ENCODE measurements at places on chromosomes 5 and 9. TPM values are rescaled to one million over a fixed set of nuclear protein-coding genes. Genes with fewer than 3 reads are reported as not detected.
A peak's percentile ranks its signal among the peaks of the same experiment; 100 is the strongest.

DNA sequence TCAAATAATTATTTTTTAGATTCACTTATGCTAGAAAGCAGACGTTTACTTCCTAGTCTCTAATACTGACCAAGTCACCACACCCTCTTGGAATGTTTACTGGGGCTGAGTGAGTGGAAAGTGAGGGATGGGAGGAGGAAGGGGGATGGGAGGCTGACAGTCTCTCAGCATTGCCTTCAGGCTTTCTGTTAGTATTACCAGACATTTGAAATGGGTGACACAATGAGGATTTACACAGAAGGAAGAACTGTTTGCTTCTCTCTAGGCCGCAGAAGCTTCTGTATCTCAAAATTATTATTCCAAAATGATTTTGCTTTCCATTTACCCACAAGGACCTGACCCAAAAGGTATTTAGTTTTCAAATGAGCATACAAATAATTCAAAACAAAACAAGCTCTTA lies 232.8 kb upstream of the ZNF608 start:
- DNase-seq: no peak

GABRA1 gene
- not detected for total RNA-seq

- DNase-seq: peak; percentile 19
Observed at GRCh38 chr5:119470851-119471451, 18.7 kb downstream of the HSD17B4 start.

GRCh38 chr9:104138243-104138868 lies 44.2 kb downstream of the SMC2 start:
- DNase-seq: no peak

SLC4A9 gene
- under 0.01 TPM for total RNA-seq

- DNase-seq: no peak
Observed at GRCh38 chr9:93819905-93820304, 135.2 kb downstream of the BARX1 start.

TAS2R1 gene
- total RNA-seq: not detected

KIAA1958 gene
- 2.5 TPM for total RNA-seq

DNA sequence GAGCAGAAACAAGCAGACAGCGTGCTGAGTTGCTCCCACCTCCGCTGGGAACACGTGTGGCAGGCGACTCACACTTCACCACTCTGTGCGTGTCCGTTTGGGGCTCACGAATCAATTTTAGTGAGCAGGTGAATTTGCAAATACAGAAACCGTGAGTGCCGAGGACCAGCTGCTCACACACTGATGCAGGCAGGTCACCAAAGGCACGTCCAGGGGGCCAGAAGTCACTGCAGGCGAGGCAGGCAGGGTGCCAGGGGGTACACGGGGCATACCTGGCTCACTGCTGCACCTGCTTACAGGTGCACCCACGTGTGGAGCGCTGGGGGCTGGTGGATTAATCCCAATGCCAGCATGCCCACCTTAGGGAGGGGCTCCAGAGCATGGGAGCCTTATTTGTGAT lies 68.8 kb downstream of the ZNF354C start:
- no peak for DNase-seq

PCDHA10 gene
- total RNA-seq: 0.08 TPM

DNA sequence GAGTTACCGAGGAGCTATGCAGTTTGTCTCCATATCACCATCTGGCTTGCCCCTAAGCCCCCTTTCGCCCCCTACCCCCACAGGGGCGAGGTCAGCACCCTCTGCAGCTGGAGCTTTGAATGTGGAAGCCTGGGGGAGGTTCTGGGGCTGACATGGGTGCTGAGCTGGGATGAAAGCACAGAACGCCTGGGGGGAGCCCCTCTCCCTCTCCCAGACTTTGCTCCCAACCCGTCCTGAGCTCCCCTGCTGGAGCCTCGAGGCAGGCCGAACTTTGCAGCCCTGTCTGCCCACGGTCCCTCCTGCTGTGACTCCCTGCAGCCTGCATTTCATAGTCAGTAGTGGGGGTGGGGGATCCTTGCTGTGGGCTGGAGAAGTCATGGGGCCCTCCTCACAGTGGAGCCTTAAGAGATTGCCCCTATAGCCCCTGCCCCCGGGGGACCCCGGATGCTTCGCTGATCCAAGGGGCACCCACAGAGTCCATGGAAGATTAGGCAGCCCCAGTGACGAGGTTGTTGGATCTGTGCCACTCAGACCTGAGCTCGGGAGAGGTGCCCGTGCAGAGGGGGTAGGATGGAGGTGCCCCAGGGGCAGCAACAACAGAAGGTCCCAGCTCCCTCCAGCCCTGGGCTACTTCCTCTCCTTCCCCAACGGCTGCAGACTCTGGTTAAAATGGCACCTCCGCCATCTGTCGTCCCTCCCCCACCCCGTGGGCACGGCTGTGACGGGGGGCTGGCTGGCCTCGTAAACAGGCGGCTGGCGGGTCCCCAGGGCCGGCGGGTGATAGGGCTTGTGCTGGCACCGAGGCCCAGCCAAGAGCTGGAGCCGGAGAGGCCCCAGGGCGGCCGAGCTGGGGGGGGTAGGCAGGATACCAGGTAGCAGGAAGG lies 162.0 kb downstream of the C9orf50 start:
- DNase-seq: no peak

SPATA31D4 gene
- not detected for total RNA-seq

DNA sequence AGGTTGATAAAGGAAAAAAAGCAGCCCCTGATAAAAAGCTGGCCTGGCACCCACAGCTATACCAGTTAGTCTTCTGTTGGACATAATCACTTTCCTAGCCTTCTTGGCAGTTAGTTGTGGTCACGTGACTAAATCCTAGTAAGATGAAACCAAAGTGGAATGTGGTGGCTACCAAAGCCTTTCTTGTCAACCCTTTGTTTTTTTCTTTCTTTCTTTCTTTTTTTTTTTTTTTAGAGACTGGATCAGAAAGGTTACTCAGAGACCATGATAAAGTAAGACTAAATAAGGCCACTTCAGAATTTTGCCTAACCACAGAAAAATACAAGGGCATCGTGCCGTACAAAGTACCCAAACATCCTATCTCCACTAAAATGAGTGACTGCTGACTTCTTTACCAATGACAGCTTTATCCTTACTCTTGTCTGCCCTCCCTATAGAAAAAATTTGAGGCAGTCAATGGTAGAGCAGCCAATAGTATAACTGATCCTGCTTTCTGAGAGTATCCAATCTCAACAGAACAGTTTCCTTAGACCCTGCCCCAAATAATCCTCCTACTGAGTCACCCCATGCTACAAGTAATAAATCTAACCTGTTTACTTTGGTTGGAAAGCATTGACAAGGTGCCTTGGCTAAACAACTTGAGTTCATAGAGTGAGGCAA lies 14.2 kb upstream of the KIF27 start:
- DNase-seq: peak; percentile 63

- no peak for DNase-seq
Observed at GRCh38 chr9:27590651-27591050, 17.4 kb upstream of the C9orf72 start.

DNA sequence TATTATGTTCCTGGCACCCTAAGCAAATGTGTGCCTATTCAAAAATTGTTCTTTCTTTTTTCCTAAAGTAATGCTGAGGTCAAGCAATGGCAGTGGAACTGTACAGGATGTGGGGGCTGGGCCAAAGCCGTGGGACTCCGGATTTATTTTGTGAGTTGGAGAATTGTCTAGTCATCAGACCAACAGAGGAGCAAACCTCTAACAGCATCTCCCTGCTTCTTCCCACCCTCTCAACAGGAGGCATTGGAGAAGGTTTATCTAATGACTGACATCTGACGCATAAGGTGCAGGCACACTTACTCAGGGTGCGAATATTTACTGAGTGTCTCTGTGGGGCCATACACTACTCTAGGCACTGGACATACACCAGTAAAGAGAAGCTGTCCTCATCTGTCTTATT lies 38.6 kb downstream of the MARCHF11 start:
- DNase-seq: no peak

RNF180 gene
- 2.9 TPM for total RNA-seq

GRCh38 chr5:77171141-77171910 lies 39.2 kb upstream of the PDE8B start:
- no peak for DNase-seq

IFNK gene
- not detected for total RNA-seq

DNA sequence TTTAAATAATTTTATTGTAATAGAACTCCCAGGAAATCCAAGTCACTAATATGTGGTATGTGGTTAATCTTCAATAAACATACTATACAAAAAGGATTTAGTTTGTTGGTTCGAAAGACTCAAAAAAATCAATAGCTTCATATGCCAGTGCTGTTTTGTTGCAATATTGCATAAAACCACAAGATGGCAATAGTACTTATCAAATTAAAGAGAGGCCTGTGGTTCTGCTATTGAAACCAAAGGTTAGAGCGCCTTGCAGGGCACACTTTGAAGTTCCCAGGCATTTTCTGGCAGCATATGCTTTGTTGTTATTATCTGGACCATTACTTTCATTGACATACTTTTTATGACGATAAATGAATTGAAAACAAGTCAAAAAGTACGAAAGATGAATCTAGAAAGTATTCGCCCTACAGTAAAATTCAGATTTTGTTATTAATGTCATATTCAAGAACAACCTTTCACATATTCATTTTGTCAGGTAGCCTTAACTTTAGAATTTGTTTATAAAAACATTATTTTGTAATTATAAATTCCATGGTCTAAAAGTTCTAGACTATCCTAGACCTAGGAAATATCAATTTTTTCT lies 316.3 kb downstream of the MCTP1 start:
- peak; percentile 53 for DNase-seq

ARSI gene
- 38.8 TPM for total RNA-seq

DNA sequence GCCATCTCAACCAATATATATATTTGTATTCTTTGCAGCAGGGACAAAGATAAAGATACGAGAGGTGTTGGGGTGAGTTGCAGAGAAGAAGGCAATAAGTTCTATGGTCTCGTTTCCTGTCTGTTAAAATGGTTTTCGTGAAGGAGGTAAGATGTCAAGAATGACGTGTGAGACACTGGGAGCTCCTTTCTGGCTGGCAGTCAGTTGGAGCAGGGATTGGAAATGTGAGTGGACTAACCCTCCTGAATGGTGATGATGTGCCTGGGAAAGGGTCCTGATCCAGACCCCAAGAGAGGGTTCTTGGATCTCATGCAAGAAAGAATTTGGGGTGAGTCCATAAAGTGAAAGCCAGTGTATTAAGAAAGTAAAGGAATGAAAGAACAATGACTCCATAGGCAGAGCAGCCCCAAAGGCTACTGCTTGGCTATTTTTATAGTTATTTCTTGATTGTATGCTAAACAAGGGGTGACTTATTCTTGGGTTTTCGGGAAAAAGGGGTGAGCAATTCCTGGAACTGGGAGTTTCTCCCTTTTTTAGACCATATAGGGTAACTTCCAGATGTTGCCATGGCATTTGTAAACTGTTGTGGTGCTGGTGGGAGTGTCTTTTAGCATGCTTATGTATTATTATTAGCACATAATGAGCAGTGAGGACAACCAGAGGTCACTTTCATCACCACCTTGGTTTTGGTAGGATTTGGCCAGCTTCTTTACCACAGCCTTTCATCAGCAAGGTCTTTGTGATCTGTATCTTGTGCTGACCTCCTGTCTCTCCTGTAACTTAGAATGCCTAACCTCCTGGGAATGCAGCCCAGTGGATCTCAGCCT lies 53.7 kb downstream of the SPATA31C2 start:
- DNase-seq: peak; percentile 12

SPARC gene
- 222 TPM for total RNA-seq

UNC13B gene
- 23.4 TPM for total RNA-seq

GRCh38 chr9:127999461-127999860 lies 18.7 kb upstream of the EEIG1 start:
- DNase-seq: no peak

DNA sequence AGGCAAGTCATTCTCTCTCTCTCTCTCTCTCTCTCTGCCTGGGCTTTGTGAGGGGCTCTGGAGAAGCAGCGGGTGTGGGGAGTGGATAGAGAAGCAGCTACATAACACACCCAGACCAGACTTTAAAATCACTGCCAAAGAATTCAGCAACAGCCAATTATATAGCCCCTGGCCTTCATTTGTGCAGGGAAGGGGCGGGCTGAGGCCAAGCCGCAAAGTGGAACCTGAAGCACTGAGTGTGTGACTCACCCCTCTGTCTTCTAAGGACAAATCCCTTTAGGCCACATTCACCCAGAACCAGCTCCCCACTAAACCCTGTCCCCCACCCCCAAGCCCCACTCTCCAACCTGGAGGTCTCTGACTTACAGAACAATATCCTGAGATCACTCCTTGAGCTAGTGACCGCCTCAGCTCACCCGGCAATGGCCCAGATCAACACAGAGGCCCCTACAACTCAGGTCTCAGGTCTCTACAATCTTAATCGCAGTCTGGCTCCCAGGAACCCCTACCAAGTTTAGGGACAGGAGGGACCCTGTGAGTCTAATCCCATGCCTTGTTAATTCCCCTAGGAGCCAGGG lies 6.0 kb downstream of the B4GALT1 start:
- DNase-seq: peak; percentile 96

AGXT2 gene
- total RNA-seq: not detected

SLC9A3 gene
- 1.0 TPM for total RNA-seq

DNA sequence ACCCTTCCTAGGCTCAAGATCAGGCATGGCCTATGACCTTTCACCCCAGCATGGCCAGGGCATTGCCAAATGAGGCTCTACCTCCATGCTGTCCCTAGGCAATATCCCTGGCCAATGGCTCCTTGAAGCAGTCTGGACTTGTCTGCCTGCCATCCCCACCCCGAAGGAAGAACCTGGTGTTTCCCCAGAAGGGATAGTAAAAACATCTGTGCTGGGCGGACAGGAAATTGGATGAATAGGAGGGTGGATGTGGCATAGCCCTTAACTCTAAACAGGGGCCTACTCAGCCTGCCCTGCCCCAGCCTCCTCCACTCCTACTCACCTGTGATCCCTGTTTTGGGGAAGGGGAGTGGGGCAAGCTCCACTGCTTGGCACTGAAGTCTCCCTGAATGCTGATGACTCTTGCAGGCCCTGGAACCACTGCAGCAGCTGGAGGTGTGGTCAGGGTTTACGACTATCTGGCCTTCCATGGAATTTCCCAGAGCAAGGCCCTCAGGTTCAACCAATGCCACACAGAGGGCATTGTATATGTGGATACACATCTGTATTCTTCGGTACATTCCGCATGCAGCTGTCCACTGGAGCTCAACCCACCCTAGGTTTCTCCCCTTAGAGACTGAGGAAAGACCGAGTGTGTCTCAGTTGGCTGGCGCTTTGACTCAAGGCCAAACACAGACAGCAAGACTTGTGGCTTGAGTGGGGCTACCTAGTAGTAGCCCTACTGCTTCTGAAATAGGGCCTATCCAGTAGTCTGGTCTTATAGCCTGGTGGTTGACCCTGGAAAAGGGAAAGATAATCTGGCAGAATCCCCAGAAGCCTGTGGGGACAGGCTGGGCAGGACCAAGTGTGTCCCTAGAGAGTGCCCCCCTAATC lies 6.4 kb upstream of the P4HA2 start:
- DNase-seq: peak; percentile 44

Measured in mammary epithelial cell (primary cell).